NCI-H1694 (cell line): ENCODE measurements at places on chromosomes 3 and 15.

DNA sequence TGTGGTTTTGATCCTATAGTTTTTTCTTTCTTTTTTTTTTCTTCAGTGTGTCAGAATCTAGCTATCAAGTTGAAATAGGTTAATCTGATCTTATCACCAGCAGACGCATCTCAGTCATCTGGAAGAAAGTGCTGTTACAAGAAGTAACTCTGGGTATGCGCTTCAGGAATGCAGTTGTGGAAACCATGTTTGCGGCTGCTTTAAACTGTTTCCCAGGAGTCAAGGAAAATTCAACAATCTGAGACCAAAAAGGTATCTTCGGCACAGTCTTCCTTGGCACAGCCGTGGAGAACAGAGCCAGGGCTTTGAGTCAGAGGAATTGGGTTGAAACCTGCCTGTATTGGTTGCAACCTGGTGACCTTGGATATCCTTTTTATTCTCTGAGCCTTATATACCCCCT is 59.9 kb downstream of the CD47 start:
- DNase-seq = no peak

- DNase-seq = no peak
These were observed 107.2 kb downstream of the IL1RAP start for GRCh38 chr3:190620886-190621608.

- DNase-seq = no peak
These were observed 97.4 kb downstream of the PGPEP1L start for GRCh38 chr15:98909968-98910885.

DNA sequence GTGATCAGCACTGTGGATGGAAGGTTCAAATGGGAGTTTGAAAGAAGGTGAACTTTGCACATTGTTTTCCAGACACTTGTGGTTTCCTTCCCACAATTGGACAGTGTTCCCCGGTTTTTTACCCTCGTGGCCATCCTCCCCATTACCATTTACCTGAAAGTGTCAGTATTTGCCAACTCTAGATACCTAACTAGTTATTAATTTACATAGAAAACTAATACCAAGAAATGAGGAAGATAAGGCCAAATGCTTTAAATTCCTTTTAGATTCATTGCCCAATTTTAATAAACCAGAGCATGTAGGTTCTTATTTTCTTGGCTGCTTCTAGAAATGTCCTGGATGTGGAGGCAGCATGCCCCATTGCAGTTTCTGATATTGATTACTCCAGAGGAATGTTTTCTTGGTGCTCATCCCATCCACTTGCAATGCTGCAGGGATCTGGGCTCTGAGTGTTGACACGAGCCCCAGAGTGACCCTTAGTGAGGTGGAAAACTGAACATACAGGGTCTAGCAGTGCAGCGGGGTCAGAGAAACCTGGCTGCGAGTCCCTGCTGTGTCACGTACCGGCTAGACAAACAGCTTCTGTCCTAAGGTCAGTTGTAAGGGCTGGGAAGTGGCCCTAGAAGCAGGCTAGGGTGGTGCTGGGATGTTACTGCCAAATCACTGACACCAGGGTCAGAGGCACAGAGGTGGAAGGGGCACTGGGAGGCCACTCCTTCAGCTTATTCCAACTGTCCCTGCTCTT is 23.5 kb downstream of the LSM3 start:
- no peak for DNase-seq

- no peak for DNase-seq
These were observed 2.9 kb downstream of the WNT5A start for GRCh38 chr3:55484191-55484689.

DNA sequence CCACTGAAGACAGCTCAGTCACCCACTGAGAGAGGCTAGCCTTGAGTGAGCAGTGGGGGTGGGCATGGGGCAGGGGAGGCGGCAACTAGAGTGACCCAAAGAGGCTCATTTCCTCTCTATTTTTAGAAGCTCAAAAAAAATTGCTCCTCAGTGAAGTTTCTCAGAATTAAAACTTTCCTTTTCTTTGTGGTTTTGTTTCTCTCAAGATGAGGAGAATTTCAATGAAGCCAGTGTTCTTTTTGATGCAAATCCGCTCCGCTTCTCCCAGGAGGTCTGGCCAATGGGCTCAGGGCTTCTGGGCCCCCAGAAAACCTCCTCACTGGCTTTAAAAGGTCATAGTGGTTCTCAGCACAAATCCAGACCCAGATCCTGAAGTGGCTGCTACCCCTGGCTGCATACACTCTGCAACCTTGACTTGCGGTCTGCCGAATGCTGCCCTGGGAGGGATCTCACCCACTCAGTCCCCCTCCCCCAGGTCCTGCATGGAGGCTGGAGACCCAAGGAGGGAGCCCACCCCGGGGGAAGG is at the start of gene ACSBG1:
ACSBG1 (minus strand) TSS at position 51 of the 526 bp plus-strand sequence. CDS start 64 bp downstream, outside the sequence.
- no peak for DNase-seq

DNA sequence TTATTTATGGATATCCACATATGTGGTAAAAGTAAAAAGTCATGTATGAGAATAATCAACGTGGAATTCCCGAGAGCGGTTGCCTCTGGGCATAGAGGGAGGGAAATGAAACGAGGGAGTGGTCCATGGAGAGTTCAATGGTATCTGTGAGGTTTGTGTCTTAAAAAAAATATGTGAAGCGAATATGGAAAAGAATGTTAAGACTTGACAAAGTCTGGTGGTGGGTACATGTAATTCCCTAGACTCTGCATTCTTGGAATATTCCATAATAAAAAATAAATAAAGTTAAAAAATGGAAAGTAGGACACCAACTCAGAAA is 28.4 kb downstream of the FAM43A start:
- DNase-seq = no peak

DNA sequence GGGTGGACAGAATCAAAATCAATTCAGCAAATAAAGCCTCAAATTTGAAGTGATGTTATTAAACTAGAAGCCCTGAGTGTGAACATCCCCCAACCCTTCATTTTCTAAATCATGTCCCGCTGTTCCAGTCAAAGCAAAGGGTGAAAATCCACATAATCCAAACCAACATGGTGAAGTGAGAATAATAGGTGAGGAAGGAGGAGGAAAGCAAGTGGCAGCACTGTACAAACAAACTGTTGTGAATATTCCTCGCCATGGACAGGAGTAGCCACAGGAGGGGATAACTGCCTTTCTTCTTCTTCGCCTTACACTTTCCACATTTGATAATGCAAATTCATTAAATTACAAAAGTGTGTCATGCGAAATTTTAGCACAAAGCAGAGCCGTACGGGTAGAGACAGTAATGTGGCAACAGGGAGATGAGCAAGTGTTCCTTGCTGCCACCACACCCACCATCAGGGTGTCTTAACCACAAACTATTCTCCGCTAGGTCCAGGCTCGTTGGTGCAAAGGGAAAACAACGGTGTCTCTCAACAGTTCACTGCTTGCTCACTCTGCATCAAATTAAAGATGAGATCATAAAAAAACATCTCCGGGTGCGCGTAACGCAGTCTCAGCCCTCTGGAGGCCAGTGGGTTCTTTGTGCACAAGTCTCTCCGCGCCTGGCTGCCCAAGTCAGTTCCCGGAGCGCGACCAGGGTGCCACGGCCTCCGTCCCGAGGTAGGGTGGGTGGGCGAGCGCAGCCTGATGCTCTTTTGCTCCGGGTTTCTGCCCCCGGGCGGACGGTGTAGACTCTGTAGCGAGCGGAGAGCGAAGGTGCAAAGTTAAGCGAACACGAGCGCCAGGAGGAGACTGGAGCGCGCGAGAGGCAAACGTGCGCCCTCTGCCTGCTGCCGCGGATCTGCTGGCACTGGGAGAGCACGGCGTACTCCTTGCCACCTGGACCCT is 6.7 kb downstream of the EPHA3 start:
- DNase-seq = peak; percentile 10

GRCh38 chr15:86135041-86135440 is 55.4 kb downstream of the AGBL1 start:
- no peak for DNase-seq

- no peak for DNase-seq
These were observed 46.7 kb downstream of the IGF2BP2 start for GRCh38 chr3:185778094-185778493.

DNA sequence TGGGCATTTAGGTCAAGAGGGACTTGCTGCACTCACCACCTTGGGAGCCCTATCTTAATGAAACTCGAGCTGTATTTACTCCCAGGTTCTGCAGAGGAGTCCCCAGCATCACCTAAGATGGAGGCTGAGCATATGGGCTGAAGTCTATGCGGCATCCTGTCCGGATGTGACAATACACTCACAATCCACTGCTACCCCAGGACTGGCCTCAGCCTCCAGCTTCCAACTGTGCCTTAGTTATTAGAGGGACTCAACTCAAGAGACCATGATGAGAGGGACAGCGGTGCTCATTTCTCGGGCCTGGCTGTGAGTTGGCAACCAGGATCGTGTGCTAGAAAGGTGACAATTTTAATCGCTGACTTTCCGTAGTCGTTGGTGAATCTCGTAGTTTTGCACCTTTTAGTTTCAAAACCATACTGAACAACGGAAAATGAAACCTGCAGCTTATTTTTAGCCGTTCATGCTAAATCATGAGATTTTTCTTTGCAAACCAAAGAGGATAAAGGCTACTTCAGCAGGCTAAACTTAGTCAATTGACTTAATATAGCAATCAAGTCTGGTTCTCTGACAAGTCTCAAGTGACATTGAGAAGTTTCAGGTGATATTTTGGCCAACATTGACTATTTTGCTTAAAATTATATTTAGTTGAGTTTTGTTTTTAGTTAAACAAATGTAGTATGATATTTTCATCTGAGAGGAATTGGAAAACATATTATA is 11.1 kb downstream of the ZBTB38 start:
- DNase-seq = no peak

DNA sequence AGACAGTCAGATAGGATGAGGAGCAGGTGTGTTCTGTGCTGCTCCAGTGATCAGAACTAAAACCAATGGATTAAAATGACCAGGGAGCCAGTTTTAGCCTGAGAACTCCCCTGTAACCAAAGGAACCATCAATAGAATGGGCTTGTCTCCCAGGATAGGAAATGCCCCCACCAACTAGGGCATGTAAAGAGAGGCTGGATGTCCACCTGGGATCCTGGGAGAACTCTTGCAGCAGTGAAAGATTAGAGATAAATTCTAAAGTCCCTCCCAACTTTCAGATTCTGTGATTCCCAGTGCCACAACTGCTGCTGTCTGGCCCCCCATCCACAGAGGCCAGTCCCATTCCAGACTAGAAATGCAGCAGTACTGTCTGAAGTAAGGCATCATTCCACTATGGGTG is 33.8 kb downstream of the HDC start:
- DNase-seq = no peak

DNA sequence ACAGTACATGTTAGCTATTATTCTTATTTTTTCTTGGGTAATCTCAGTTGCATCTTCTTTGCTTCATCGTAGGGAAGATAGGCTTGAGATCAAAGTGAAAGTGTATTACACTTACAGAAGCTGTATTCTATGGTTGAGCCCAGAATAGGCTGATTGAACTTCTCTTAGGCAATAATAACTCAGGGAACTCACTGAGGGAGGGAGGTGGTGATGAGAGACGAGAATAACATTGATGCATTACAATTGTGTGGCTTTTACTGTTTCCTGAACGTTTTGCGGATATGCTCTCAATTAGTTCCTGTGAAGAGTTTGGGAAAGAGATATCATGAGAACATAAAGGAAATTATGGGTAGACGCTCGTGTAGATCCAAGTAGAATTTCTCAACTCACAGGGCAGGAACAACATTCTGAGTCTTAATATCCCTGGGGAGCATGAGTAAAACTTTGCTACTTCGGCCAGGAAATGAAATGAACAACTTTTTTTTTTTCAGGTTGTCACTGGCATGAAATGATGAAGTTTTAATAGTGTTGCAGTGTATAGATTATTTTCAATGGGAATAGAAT is 302.2 kb downstream of the TUSC7 start:
- DNase-seq = no peak

DNA sequence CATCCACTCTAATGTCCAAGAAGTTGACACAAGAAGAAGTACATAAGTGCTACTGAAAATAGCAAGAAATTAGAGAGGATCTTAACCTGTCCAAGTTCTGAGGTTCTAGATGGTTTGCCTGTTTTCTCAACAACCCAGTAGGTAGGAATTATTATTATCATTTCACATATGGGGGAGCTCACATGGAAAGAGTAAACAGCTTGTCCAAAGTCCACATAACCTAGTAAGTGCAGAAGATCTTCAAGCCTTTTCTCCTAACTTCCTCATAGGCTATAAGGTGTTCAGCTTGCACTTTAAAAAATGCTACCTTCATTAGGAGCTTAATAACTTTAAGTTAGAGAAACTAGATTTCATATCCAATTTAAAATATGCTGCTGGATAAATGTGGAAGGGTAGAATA is 3.0 kb downstream of the SLC2A2 start:
- no peak for DNase-seq

DNA sequence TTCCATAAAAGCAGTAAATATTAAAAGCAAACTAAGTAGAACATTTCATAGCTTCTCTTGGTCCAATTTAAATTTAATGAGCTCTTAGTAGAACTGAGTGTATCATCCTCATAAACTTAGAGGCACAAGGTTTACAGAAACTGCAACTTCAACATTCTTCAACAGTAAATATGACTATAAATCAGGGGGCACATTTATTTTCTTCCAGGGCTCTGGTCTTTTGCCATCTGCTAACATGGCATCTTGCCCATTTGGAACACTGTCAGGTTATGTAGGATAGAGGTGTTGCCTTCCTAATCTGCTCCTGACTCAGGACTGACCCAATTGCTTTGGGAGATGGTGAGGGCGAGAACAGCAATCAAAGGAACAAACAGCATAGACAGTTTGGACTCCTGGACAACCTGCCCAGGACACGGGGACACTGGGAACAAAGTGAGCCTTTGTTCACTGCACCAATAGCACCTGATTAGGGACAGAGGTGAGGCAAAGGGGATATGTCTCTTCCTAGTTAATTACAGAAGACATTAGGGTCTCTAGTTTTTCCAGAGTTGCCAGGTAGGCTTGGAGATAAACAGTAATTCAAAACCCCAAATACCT is 610.2 kb upstream of the ROBO2 start:
- DNase-seq = no peak

- no peak for DNase-seq
These were observed 24.7 kb downstream of the MAP3K13 start for GRCh38 chr3:185387646-185388045.

GRCh38 chr3:197709135-197709534 is 27.6 kb downstream of the RUBCN start:
- DNase-seq = no peak

- DNase-seq = no peak
These were observed 251.9 kb downstream of the CDIN1 start for GRCh38 chr15:36831125-36831903.

DNA sequence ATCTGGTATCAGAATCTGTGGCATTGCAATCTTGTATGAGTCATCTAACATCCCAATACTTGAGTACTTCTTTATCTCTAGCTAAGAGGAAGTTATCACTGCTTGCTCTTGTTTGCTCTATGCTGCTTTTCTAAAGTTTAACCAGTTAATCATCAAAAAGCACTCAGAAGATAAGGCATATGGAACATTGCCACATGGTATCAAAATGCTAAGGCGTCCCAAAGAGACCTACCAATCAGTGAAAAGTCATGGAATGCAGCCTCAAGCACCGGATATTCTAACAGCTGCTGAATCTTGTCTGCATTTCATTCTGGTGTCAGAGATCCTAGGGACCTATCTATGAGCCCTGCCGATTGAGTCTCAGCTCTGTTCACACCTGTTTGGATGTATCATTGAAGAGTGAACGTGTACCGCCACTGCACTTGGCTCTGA is 192.8 kb downstream of the ARPP21 start:
- no peak for DNase-seq

- no peak for DNase-seq
These were observed 6.2 kb downstream of the MYLK start for GRCh38 chr3:123877965-123878364.
